ENCODE measurements at places on chromosomes 5 and 9.

DNA sequence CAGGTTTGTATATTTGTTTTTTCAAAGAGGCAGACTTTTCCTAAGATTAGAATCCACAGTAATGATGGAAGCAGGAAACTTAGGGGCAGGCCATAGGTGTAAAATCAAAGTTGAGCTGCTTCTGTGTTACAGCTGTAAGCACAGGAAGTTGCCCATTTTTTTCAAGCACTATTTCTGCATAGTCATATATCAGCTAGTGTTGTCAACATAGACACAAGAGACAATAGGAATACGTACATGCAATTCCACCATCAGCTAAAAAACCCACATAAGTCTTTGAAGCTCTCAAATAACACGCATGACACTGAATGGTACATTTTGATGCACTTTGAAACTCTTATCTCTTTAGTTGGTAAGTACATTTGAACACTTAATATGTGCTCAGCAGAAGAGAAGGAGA is 20.2 kb upstream of the SMIM15 start:
- no peak for DNase-seq

- DNase-seq, result no peak
Observed at GRCh38 chr5:16713386-16713928, 96.7 kb upstream of the RETREG1 start.

DNA sequence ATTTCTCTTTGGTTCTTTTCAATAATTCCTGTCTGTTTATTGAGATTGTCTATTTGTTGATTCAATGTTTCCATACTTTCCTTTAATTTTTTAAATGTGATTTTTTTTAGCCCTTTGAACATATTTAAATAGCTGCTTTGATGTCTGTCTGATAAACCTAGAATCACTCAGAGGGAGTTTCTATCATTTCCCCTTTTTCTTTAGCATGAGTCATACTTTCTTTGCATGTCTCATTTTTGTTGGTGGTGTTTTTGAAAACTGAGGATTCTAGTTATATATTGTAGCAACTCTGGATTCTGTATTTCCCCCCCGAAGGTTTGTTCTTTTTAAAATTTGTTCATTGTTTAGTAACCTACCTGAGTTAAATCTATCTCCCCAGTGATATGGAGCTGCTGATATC is 24.2 kb upstream of the ZNF618 start:
- DNase-seq, result no peak

GRCh38 chr9:92360083-92360482 is 34.3 kb downstream of the CENPP start:
- no peak for DNase-seq
